ENCODE measurements at places on chromosomes 12 and 14. TPM values are rescaled to one million over a fixed set of nuclear protein-coding genes. Genes with fewer than 3 reads are reported as not detected.

DNA sequence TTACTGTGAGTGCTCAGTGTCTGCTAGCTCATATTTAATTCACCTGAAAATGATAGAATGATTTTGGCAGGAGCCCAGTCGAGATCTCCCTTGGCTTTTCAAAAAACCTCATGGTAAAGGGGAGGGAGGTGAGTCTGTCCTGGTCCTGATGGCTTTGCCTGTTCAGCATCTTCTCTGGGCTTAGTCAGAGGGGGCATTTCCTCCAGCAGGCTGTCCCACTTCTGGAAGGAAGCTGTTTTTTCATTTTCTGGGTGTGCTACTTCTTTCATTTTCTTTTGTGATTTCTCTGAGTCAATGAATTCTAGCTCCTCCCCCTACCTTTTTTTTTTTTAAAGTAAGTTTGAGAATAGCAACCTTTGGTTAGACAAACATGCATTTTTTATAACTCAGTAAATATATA lies 58.8 kb downstream of the TMX1 start:
- no peak overlapping the region for H3K27ac ChIP-seq
- DNase-seq: no peak
- H3K36me3 ChIP-seq: no peaks in the 10 kb centered on the region
- no peaks in the 10 kb centered on the region for H3K27me3 ChIP-seq
- peaks cover 6% of the 10 kb centered on the region for H3K4me1 ChIP-seq

GRCh38 chr12:104966677-104967076 lies 8.6 kb upstream of the SLC41A2 start:
- no peak overlapping the region for H3K27ac ChIP-seq
- no peaks in the 10 kb centered on the region for H3K27me3 ChIP-seq
- no peaks in the 10 kb centered on the region for H3K4me1 ChIP-seq
- H3K36me3 ChIP-seq: no peaks in the 10 kb centered on the region
- no peak for DNase-seq

DNA sequence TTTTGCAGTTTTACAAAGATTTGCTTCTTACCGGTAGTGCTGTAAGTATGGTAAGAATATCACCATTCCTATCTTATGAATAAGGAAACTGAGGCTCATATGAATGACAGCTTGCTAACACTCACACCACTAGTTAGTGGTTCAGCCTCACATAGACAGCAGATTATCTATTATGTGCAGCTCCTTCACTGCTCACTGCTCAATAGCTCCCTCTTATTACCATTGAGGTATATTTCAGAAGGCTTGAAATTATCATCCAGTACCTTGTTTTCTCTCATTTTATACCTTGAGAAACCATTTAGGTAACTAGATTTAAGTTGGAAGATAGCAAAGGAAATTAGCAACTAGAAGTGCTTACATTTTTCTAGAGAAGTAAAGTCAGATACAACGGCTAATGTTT lies 15.5 kb downstream of the RIC8B start:
- H3K36me3 ChIP-seq: peaks cover 4% of the 10 kb centered on the region
- H3K27me3 ChIP-seq: no peaks in the 10 kb centered on the region
- H3K4me1 ChIP-seq: no peaks in the 10 kb centered on the region
- DNase-seq: no peak
- no peak overlapping the region for H3K27ac ChIP-seq

GRCh38 chr14:68885226-68886108 lies 92.6 kb upstream of the ZFP36L1 start:
- peaks cover 18% of the 10 kb centered on the region for H3K4me1 ChIP-seq
- no peak overlapping the region for H3K27ac ChIP-seq
- no peaks in the 10 kb centered on the region for H3K27me3 ChIP-seq
- H3K4me3 ChIP-seq: no peak overlapping the region
- H3K36me3 ChIP-seq: peaks cover 46% of the 10 kb centered on the region

Gene BDKRB1
- not detected for total RNA-seq

Gene TDRD9
- not detected for total RNA-seq

DNA sequence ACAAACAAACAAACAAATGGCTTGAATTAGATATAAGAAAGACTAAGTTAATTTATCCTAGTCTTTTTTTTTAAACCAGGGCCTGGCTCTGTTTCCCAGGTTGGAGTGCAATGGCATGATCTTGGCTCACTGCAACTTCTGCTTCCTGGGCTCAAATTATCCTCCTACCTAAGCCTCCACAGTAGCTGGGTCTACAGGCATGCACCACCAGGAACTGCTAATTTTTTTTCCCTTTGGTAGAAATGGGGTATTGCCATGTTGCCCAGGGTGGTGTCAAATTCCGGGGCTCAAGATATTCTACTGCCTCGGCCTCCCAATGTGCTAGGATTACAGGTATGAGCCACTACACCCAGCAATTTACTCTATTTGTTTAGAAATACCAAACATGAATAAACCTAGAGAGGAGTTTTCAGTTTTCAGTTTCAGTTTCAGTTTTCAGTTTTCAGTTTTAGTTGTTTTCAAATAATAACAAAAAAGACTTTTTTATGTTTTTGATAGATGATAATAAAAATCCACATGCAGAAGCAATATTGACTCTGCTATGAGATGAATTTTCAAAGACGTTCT lies 817.0 kb downstream of the FLRT2 start:
- no peaks in the 10 kb centered on the region for H3K4me1 ChIP-seq
- H3K27me3 ChIP-seq: no peaks in the 10 kb centered on the region
- no peaks in the 10 kb centered on the region for H3K36me3 ChIP-seq
- no peak for DNase-seq

Gene LRR1
- 34.6 TPM for total RNA-seq

- DNase-seq: no peak
- H3K27ac ChIP-seq: no peak overlapping the region
- H3K27me3 ChIP-seq: no peaks in the 10 kb centered on the region
- no peak overlapping the region for H3K4me3 ChIP-seq
- H3K4me1 ChIP-seq: no peaks in the 10 kb centered on the region
Measured at GRCh38 chr12:32005496-32006125, 46.4 kb downstream of the RESF1 start.

Gene KRT85
- not detected for total RNA-seq

DNA sequence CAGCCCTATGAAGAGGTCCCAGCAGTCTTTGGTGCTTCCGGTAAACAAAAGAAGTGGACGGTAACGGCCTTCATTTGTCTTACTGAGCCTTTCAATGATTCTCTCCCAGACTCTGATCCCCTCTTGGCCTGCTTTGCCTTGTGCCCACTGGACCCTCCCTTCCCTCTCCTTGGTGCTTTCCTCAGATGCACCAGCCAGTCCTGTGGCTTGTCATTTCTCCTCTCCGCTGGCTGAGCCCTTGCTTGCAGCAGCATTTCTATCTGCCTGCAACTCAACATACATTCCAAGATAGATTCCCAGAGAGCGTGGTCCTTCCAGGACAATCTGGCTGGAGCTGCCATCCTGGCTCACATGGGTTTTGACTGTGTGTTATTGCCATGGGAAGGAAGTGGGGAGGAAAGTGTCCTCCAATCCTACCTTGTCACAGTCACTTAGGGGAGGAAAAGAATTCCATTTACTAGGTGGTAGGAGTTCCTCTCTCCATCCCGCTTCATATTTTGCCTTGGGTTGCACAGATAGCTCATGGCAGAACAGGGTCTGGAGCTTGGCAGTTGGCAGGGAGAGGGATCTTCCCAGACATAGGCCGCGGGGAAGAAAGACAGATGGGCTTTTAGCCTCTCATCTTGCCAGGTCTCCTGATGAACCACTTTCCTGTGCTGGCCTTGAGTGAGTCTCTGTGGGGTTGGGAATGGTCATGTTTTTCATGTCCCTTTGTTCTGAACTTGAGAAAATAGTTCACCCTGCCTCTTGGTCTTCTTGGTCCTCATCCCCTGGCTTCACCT lies 92.8 kb upstream of the KCNA1 start:
- no peaks in the 10 kb centered on the region for H3K4me1 ChIP-seq
- H3K4me3 ChIP-seq: no peak overlapping the region
- no peak overlapping the region for H3K27ac ChIP-seq
- H3K36me3 ChIP-seq: no peaks in the 10 kb centered on the region

DNA sequence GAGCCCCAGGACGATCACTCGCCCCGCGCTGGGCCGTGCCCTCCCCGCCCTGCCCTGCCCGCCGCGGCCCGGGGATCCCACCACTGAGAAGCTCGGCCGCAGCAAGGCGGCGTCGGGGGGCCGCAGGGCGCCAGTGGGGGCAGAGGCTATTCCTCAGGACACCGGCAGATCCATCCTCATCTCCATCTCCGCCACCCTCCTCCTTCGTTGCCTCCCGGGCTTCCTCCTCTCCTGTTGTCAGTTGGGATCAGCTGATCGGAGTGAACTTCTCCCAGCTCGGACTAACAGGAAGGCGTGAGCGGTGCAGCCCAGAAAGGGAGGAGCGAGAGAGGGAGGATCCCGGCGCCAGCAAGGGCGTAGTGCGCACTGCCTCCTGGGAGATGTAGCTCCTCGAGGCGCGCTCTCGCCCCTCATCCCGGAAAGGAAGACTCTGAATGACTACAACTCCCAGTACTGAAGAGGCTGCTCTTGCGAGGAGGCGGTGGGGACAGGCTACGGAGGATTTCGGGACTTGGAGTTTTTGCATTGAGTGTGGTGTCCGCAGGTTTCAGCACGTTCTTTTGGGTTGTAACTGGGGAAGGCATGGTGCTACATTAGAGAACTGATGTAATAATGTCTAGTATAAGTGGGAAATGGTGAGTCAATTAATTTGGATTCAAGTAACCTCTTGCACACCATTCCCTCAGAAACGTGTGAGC lies at the start of gene ZFYVE1:
Gene ZFYVE1 (minus strand): TSS at position 262 of the 698 bp plus-strand sequence. CDS start 2,598 bp downstream, outside the sequence.
- H3K36me3 ChIP-seq: no peaks in the 10 kb centered on the region
- peak within 1 kb of the TSS; percentile 84 for H3K4me3 ChIP-seq
- peak within 1 kb of the TSS; percentile 28 for H3K27ac ChIP-seq
- H3K4me1 ChIP-seq: peaks cover 3% of the 10 kb centered on the region

DNA sequence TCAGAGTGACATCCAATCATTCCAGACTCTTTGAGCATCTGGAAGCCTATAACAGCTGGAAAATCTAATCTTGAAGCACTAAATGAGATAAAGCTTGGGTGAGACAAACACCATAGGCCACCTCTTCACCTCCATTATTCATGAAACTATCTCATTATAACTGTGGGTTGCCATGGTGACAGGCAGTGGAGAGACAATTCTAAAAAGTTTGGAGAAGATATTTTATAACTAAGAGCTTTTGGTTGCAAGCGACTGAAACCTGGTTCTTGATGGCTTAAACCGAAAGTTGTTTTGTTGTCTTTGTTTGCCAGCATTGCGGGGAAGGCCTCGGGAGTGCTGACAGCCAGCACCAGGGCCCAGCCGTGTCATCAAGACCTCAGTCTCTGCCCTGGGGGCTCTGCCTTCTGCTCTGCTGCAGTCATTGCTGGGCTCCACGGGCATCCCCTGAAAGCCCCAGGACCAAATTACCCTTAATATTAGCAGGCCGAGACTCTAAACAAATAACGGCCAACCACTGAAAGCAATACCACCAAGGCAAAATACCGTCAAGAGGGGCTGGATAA lies 353.6 kb upstream of the SFSWAP start:
- DNase-seq: no peak
- H3K27ac ChIP-seq: no peak overlapping the region
- peaks cover 24% of the 10 kb centered on the region for H3K27me3 ChIP-seq
- no peaks in the 10 kb centered on the region for H3K4me1 ChIP-seq
